Activated CD4-positive, alpha-beta T cell treated with anti-CD3 and anti-CD28 coated beads, Interleukin-2, amount 10 ng/mL, durations not matched to agents 7 days and 5 days (primary cell): ENCODE measurements at places on chromosomes 1 and 21. TPM values are rescaled to one million over a fixed set of nuclear protein-coding genes. Genes with fewer than 3 reads are reported as not detected.
A peak's percentile ranks its signal among the peaks of the same experiment; 100 is the strongest.

DNA sequence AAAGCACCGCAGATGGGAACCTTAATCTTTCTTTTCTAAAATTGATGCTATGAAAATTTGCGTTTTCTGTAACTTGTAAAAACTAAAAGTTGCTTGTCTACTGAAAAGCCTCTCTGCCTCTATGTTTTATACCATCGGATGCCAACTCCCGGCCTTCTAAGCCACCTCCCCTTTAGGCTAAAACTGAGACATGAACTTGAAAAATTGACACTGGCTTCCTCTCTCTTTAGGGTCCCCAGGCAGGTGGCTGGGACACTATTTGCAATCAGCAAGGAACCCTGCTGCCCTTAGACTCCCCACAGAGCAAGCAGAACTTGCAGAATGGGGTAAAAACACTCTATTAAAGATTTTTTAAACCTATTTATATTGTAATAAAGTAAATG, 151.1 kb upstream of the CAMK1G start:
- no peaks in the 10 kb centered on the region for H3K36me3 ChIP-seq
- H3K4me3 ChIP-seq, result no peak overlapping the region
- DNase-seq, result no peak

The ADGRL2 gene
- not detected for total RNA-seq

DNA sequence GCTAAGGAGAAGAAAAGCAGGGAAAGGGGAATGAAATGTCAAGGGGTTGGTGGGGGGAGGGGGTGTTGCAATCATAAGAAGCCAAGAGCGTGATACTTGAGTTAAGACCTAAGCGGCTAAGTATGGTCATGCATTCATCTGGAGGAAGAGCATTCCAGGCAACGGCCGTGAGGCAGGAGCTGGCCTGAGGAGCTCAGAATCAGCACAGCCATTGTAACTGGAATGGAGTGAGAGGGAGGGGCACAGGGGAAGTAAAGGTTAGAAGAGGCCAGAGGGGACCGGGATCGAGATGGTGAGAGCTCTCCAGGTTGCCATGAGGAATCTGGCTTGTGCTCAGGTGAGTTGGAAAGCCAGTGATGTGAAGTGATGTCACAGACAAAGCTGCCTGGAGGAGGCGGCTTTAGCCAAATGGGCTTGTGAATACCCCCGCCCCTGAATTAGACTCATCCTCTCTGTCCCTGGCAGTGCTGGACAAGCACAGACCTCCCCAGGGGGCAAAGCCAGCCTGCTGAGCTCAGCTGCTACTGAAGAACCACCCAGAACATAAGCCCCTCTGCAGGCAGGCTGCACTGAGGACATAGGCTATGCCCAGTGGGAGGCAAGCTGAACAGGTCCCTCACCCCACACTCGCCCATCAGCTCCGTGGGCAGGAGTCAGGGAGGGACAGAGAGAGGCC, 61.1 kb upstream of the LAPTM5 start:
- peaks cover 47% of the 10 kb centered on the region for H3K27me3 ChIP-seq
- no peak overlapping the region for H3K4me3 ChIP-seq
- H3K4me1 ChIP-seq, result peaks cover 9% of the 10 kb centered on the region
- H3K27ac ChIP-seq, result no peak overlapping the region
- H3K36me3 ChIP-seq, result no peaks in the 10 kb centered on the region

GRCh38 chr1:227415115-227415790, 97.0 kb upstream of the CDC42BPA start:
- peaks cover 17% of the 10 kb centered on the region for H3K27me3 ChIP-seq
- H3K27ac ChIP-seq, result no peak overlapping the region
- DNase-seq, result no peak
- H3K4me1 ChIP-seq, result no peaks in the 10 kb centered on the region
- H3K36me3 ChIP-seq, result no peaks in the 10 kb centered on the region

DNA sequence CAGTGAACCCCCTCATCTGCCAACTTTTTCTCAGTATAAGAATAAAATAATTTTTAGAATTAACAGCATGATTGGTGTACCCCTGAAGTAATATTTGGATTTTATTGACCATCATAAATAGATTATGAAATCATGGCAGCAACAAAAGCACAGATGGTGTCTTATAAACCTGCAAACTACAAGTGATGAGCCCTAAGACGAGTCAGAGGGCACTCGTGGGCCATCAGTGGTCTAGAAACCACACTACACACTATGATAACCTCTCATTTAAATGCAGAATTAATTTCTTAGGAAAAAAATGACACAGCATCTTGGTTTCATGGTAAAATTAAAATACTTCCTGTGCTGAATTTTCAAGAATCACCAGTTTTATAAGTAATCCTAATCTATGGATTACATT, 312.4 kb downstream of the PTBP2 start:
- H3K4me3 ChIP-seq, result no peak overlapping the region
- peaks cover 2% of the 10 kb centered on the region for H3K27me3 ChIP-seq
- no peaks in the 10 kb centered on the region for H3K4me1 ChIP-seq
- no peak for DNase-seq
- no peak overlapping the region for H3K27ac ChIP-seq

- H3K4me1 ChIP-seq, result no peaks in the 10 kb centered on the region
- no peak overlapping the region for H3K27ac ChIP-seq
These were observed 19.1 kb downstream of the MRAP start for GRCh38 chr21:32317726-32318125.

The CDKN2C gene
- total RNA-seq, result 80.0 TPM

DNA sequence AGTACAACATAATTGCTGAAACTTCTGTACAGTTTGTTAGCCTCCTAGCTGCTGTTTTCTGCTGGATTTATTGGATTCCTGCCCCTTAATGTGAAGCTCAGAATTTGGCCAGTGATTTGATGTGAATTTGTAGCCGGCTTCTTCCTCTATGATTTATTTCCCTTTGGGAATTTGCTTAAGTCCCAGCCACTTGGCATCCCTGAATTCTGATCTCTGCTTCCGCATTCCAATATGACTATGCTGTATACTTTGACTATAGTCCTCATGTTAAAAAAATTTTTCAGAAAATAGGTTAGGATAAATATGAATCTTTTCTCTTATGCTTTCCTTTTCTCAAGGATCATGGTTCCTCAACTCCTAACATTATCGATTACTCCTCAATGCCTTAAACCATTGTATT, 12.4 kb upstream of the LRIF1 start:
- no peak for DNase-seq
- no peak overlapping the region for H3K4me3 ChIP-seq
- peaks cover 54% of the 10 kb centered on the region for H3K27me3 ChIP-seq
- H3K27ac ChIP-seq, result no peak overlapping the region

The OR2T11 gene
- total RNA-seq, result not detected

The KIRREL1 gene
- total RNA-seq, result not detected

The VTCN1 gene
- total RNA-seq, result not detected

GRCh38 chr1:85413169-85413568, 51.8 kb downstream of the DDAH1 start:
- no peaks in the 10 kb centered on the region for H3K36me3 ChIP-seq
- H3K27me3 ChIP-seq, result peaks cover 4% of the 10 kb centered on the region
- no peak overlapping the region for H3K4me3 ChIP-seq
- no peak for DNase-seq
- no peaks in the 10 kb centered on the region for H3K4me1 ChIP-seq

- H3K36me3 ChIP-seq, result no peaks in the 10 kb centered on the region
- H3K4me1 ChIP-seq, result peaks cover 13% of the 10 kb centered on the region
These were observed 12.2 kb downstream of the PTCH2 start for GRCh38 chr1:44830900-44831304.

The RIPPLY3 gene
- not detected for total RNA-seq

- H3K27me3 ChIP-seq, result no peaks in the 10 kb centered on the region
- no peak overlapping the region for H3K27ac ChIP-seq
- H3K4me3 ChIP-seq, result no peak overlapping the region
- H3K36me3 ChIP-seq, result peaks cover 22% of the 10 kb centered on the region
- no peak for DNase-seq
These were observed 203.2 kb downstream of the LTN1 start for GRCh38 chr21:28789523-28789922.

DNA sequence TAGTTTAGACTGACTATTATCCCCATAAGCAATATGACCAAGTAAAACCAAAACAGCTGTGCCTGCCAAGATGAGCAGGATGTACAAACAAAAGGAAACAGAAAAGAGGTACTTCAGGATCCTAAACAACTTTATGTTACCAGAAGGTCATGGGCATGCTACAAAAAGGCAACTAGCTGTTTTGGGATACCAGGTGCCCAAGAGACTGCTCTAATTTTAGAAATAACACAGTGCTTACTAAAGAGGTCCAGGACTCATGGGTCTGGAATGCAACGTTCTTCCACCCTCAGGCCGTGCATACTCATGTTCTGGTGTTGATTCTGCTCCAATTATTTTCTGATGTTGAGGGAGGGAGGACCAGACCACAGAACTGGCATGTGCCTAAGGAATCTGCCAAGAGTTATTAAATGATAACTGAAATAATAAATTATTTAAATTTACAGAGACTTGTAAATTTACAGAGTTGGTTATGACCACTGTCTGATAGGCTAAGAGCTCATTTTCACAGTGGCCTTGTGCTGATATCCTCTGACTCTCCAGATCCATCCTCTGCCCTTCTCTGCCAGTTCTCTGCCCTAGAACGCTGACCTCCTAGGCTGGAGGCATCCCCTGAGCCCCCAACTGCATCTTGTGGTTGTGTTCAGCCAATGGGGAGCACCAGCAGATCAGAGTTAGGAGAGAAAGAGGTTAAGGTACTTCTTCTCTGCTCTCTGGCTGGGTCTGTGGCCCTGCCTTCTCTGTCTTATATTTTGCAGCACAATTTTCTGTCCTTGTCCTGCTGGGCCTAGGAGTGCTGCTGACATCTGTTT, 37.7 kb upstream of the BCL10 start:
- no peak overlapping the region for H3K27ac ChIP-seq
- DNase-seq, result no peak
- peaks cover 68% of the 10 kb centered on the region for H3K27me3 ChIP-seq
- no peaks in the 10 kb centered on the region for H3K4me1 ChIP-seq
- H3K4me3 ChIP-seq, result no peak overlapping the region

DNA sequence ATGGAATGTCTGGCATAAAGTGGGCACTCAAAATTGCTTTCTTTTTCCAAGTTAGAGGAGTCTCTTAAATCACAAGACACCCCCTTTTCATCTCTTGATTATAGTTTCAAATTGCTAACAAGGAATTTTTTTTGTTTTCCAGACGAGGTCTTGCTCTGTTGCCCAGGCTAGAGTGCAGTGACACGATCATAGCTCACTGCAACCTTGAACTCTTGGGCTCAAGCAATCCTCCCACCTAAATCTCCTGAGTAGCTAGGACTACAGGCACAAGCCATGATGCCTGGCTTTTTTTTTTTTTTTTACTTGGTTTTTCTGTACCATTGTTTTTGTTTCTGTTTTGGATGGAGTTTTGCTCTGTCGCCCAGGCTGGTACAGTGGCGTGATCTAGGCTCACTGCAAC, 20.8 kb downstream of the ZZZ3 start:
- H3K27me3 ChIP-seq, result no peaks in the 10 kb centered on the region
- no peak overlapping the region for H3K4me3 ChIP-seq
- H3K27ac ChIP-seq, result no peak overlapping the region
- no peak for DNase-seq
- H3K36me3 ChIP-seq, result peaks cover 9% of the 10 kb centered on the region

DNA sequence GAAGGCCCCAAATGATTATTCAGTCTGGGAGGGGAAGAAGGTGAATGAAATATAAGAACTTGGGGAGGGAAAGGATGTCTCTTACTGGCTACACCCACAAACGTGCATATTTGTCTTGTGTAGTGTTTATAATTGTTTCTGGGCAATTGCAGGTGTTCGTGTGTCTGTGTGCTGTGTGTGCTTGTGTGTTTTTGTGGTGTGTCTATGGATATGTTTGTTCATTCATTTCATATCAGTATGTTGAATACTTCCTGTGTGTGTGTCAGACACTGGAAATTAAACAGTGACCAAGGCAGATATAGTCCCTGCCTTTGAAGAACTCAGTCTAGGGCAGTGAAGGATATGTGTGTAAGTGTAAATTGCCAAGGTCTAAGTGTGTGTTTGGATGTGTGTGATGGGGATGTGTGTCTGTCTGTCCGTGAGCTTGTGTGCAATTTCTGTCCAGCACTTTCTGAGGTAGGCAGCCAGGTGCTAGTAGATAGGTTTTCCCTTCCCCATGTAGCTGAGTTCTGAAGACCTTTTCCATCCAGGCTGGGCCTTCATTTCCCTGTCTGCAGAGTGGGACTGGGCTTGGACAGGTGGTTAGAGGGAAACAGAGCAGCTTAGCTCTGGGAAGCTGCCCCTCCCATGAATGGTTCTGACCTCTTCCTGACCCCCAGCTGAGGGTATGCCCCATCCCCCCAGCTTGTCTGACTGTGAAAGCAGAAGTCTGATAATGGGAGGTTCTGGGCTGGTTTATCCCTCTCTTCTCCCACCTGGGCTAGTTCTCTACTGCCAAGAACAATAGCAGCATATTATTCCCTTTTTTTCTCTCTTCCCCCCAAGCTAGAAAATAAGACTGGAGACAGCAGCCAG, 3.8 kb downstream of the AGO1 start:
- H3K27me3 ChIP-seq, result no peaks in the 10 kb centered on the region
- peaks cover 44% of the 10 kb centered on the region for H3K4me1 ChIP-seq
- DNase-seq, result no peak

- H3K36me3 ChIP-seq, result no peaks in the 10 kb centered on the region
- no peak overlapping the region for H3K27ac ChIP-seq
- peaks cover 10% of the 10 kb centered on the region for H3K4me1 ChIP-seq
- DNase-seq, result no peak
These were observed 16.5 kb downstream of the PLA2G2D start for GRCh38 chr1:20102875-20103274.

- DNase-seq, result no peak
- no peak overlapping the region for H3K4me3 ChIP-seq
- H3K4me1 ChIP-seq, result no peaks in the 10 kb centered on the region
- H3K27me3 ChIP-seq, result peaks cover 2% of the 10 kb centered on the region
- no peak overlapping the region for H3K27ac ChIP-seq
- no peaks in the 10 kb centered on the region for H3K36me3 ChIP-seq
These were observed 55.2 kb downstream of the NGF start for GRCh38 chr1:115282807-115283208.

- peaks cover 49% of the 10 kb centered on the region for H3K4me1 ChIP-seq
- H3K27me3 ChIP-seq, result no peaks in the 10 kb centered on the region
- peak overlapping the region; percentile 100 for H3K27ac ChIP-seq
- H3K36me3 ChIP-seq, result peaks cover 57% of the 10 kb centered on the region
These were observed 1.4 kb downstream of the RBBP4 start for GRCh38 chr1:32652244-32652962.

- H3K27me3 ChIP-seq, result no peaks in the 10 kb centered on the region
- peak overlapping the region; percentile 75 for H3K27ac ChIP-seq
- peaks cover 29% of the 10 kb centered on the region for H3K36me3 ChIP-seq
- DNase-seq, result no peak
- peaks cover 51% of the 10 kb centered on the region for H3K4me1 ChIP-seq
These were observed 11.9 kb downstream of the SH2D2A start for GRCh38 chr1:156804572-156805243.

DNA sequence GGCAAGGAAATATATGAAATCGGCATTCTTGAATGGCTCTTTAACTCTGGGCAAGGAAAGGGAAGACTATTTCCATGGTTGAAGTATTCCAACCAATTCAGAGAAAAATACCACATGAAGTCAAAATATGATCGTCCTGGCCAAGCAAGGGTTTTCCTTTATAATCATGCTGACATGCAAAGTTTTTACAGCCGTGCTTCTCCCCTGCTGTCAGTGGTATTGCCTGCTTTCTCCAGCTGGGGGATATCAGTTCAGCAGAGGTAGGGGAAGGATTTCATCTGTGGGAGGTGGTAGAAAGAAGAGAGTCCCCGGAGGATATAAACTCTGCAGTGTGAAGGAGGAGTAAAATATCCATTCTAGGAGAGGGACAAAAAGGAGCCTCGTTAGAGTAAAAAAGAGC, 322.8 kb downstream of the PAPPA2 start:
- no peak overlapping the region for H3K27ac ChIP-seq
- H3K4me3 ChIP-seq, result no peak overlapping the region
- H3K36me3 ChIP-seq, result no peaks in the 10 kb centered on the region
- no peak for DNase-seq

The LCE1D gene
- total RNA-seq, result not detected

The RRP1 gene
- total RNA-seq, result 28.5 TPM

GRCh38 chr1:8908388-8909151, 30.1 kb upstream of the ENO1 start:
- H3K4me3 ChIP-seq, result no peak overlapping the region
- H3K4me1 ChIP-seq, result peaks cover 30% of the 10 kb centered on the region
- H3K36me3 ChIP-seq, result no peaks in the 10 kb centered on the region
- H3K27ac ChIP-seq, result no peak overlapping the region
